Activated CD8-positive, alpha-beta memory T cell treated with anti-CD3 and anti-CD28 coated beads for 4 hours (primary cell): ENCODE measurements at places on chromosomes 12 and 14.

DNA sequence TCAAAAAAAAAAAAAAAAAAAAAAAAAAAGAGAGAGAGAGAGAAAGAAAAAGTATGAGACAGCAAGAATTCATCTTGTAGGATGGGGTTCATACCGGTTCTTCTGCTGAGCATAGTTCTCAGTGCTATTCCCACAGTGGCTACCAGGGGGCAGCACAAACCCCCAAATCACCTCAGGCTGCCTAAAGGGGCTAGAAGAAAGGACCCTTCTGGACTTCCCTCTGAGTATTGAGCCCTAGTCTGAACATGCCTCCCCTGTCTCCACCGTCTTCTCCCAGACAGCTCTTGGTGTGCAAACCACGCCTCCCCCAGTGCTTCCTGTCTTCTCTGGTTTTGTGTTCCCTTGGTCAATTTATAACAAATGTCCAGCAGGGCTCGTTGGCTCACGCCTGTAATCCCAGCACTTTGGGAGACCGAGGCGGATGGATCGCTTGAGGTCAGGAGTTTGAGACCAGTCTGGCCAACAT is 31.3 kb upstream of the SMUG1 start:
- peak; percentile 22 for DNase-seq

DNA sequence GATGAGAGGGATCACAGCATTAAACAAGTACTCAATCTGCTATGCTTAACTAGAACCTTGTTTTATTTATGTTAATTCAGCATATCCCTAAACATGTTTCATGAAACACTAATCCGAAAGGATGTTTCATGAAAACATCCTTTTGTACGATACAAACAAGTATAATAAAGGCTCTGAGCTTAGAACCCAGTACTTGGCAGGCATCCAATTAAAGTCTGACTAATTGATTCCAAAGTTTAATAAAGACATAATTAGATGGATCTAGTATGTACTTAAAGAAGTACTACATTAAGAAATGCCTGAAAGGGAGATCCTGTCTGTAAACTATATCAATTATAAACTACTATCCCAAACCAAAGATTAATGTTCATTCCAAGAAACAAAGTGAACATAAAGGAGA is 51.8 kb downstream of the SCAF11 start:
- no peak for DNase-seq

- no peak for DNase-seq
These were observed 988.3 kb upstream of the LRFN5 start for GRCh38 chr14:40618225-40618898.

DNA sequence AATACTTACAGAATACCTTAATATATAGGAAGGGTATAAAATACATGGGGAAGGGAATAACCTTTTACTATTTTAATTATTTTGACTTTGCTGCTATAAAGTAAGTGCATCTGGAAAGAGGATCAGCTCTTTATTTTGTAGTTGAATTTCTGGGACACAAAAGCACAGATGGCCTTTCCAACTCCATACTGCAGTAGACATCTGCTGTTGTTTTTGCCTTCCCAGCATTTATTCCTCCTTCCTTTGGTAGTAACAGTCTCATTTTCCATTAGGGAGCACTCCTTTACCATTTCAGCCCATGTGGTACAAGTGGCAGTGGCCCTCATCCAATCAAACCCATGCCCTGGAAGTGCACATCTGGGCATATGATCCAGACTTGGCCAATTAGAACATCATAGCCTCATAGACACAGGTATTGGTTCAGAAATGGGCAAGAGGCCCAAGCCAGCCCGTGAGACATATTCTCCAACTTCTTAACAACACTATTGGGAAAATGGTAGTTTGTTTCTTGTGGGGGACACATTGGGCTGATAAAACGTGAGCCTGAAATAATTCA is 64.8 kb upstream of the YARS2 start:
- DNase-seq = no peak

GRCh38 chr14:72599579-72600470 is 294.1 kb downstream of the DPF3 start:
- no peak for DNase-seq

- peak; percentile 0 for DNase-seq
These were observed 121.7 kb downstream of the PPM1H start for GRCh38 chr12:62813031-62813829.

DNA sequence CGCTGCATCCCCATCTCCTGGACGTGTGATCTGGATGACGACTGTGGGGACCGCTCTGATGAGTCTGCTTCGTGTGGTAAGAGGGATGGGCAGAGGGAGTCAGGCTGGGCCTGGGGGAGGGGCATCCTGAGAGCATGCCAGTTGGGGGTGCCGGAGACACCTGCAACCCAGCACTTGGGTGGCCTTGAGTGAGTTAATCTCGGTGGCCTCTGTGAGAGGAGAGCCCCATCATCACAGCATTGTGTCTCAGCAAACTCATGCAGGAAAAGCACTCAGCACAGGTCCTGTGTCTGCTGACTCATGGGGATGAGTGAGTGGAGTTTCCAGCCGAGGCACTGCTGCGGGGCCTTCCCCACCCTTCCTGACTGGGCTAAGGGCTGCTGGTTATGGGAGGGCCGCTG is 19.6 kb upstream of the LRP1-AS start:
- DNase-seq = no peak

DNA sequence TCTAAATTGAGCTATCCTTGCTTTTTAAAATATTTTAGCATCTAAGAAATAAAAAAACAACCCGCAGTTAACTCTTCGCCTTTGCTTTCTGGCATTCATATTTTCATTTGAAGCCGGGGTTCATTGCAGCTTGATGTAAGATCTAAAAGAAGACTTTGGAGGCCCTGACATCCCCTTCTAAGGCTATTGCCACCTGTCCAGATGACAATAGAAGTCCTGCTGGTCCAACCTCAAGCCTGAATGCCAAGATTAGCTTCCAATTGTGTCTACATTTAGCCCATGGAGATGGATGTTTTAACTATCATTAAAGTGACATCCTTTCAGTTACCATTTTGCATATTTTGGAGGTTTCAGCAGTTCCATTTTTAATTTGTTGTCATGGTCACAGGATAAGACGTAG is 51.6 kb upstream of the ATP2A2 start:
- no peak for DNase-seq

DNA sequence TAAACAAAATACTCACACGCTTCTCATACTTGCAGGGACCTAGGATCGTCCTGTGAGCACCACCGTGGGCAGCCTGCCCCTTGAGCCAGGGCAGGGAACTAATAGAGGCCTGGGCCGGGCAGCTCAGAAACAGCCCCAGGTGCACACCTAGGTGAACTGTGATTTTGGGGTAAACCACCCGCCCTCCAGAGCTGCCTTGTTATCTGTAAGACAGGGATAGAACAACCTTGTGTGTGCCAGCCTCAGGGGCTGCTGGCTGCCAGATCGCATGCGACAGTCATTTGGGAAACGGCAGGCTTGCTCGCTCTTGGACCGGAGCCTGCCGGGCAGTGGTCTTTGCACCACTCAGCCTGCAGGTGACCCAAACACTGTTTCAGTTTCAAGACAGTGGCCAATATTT is 86.8 kb downstream of the ADGRD1 start:
- no peak for DNase-seq

DNA sequence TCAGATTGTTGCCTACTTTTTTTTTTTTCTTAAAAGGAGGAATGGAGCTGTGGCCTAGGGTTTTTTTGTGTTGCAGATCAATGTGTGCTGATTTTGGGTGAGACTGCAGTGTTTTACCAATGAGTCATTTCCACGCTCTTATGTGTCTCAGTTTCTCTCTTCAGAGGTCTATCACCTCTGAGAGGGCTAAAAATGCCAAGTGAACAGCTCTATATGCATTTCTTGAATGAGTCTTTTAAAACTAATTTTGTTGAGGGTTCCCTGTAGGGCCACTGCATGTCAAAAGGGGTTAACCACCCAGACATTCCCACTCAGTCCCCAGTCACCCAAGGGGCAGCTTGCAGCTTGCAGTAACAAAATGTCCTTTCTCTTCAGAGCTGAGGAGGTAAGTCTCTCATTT is 24.3 kb upstream of the GLIPR1L2 start:
- no peak for DNase-seq

DNA sequence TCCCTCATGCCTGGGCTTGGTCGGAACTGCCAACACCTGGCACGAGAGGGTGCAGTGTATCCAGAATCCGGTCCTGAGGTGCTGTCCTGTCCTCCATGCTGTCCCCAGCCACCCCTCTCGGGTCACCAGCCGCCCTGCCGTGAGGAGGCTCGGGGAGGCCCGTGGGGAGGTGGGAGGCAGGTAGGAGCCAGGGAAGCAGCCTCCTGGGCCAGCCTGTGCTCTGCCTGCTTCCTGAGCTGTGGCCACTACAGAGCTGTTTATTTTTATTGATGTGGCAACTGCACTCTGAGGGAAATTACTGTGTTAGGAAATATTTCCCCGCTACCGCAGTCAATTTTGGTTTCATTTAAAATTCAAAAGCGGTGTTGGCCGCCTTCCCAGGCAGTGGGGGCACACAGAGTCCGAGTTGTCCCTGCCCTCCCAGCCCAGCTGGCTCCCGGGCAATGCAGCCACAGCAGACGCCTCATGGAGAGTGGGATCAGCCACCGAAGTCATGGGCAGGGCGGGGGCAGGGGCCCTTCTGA is 18.3 kb downstream of the NOC4L start:
- DNase-seq = no peak

- DNase-seq = no peak
These were observed at the start of gene SIX1 for GRCh38 chr14:60648934-60649874. SIX1 (minus strand) TSS chr14:60649477; CDS start chr14:60649189, 288 bp downstream.

DNA sequence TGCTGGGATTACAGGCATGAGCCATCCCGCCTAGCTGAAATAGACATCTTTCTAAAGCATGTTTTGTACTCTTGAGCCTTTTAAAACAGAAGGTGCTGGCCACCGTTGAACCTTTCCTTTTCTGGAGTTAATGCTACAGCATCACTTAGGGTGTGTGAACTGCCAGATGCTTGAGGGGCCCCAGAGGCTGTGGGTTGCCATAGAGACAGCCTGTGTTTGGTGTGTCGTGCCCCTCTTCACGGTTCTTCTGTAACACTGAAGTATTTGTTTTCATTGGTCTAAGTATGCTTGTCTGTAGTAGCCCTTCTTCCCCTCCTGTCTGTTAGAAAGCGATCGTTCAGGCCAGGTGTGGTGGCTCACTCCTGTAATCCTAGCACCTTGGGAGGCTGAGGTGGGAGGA is 30.8 kb downstream of the PLEKHG3 start:
- no peak for DNase-seq

- DNase-seq = no peak
These were observed 237.6 kb downstream of the BCAT1 start for GRCh38 chr12:24711056-24712008.

DNA sequence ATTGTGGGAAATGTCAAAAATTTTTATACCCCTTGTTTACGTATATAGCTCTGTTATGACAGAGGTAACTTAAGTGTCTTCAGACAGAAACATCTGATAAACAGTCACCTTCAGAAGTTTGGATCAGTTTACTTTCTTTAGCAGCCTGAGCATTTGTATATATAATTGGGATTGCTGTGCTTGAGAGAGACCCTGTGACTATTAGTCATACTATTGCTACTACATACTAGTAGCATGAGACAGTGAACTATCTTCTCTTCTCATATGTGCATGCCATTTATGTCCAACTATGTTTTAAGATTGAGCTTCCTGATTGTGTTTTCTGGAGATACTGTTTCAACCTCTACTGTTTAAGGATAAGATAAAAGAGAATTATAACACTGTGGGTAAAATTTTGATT is 101.5 kb downstream of the PDE6H start:
- no peak for DNase-seq

GRCh38 chr12:124306686-124307555 is 12.0 kb downstream of the RFLNA start:
- DNase-seq = no peak

DNA sequence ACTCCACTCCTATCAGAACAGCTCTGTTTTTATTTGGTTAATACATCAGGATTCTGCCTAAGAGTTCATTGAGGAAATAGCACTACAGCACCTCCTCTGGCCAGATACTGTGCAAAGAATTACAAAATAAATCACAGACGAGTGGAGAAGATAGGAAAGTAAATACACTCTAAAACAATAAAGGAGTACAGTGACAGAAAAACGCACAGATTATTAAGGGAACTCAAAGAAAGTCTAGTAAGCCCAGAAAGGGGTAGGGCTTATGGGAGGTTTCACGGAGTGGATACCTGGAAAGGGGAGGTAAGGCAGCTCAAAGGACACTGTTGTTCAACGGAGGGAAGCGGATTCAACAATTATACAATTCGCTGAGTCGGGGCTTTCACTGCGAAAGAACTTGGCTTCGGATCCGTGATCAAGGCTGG is 5.5 kb downstream of the OR10AD1 start:
- DNase-seq = no peak

GRCh38 chr12:131942671-131943070 is 7.1 kb upstream of the EP400 start:
- no peak for DNase-seq

GRCh38 chr14:37195327-37195726 is 2.4 kb upstream of the MIPOL1 start:
- no peak for DNase-seq

DNA sequence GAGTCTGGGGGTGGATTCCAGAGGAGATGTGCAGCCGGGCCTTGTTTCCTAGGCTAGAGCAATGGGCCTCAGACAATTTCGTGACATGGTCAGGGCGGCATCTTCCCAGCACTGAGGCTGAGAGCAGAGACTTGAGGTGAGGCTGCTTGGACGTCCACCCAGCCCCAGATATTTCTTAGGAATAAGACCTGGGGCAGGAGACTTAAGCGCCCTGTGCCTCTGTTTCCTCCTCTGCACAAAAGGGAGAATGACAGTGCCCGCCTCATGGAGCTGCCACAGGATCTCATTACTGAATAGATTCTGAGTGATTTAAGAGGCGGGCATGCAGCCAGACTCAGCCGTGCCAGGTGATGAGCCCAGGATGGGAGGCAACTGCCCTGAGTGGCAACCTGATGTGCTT is 297.9 kb upstream of the SFSWAP start:
- DNase-seq = no peak

DNA sequence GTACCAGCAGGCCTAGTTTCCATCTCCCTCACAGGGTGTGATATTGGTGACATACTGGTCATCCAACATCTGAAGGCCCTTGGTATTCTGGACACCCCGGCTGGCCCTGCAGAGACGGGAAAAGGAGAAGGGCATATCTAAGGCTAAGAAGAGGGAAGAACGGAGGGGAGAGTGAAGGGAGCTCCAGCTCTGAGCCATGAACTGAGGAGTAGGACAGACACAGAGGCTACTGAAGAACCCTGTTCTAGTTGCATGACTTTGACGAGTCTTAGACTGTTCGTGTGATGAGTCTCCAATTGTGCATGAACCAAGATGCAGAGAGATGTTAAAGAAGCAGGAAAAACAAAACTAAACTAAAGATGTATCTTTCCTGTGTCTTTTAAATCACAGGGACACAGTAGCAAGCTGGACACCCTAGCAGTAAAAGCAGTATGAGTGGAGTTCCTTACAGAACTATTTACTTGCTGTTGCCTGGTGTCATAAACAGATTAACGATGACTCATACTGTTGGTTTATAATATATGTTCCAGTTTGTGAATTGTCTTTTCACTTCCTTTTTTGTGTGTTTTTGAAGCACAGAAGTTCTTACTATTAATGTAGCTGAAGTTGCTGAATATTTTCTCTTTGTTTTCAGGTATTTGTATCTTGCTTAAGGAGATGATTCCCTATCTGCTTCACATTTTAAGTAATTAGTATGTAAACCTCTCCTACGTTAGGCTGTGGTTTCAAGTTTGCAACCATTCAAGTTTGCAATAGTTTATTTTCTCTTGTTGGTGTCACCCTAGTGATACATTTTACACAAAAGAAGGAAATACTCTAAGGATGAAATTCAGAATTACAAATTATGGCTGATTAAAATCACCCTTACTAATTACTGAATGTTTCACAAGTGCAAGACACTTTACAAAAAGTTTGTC is 15.7 kb downstream of the FAR2 start:
- no peak for DNase-seq
